ENCODE measurements at places on chromosomes 12 and 14.
A peak's percentile ranks its signal among the peaks of the same experiment; 100 is the strongest.

GRCh38 chr12:122336015-122336946 is 70.0 kb upstream of the VPS33A start:
- peak; percentile 17 for DNase-seq

- no peak for DNase-seq
Measured at GRCh38 chr12:51471111-51471864, 46.7 kb downstream of the SLC4A8 start.

- DNase-seq, result no peak
Measured at GRCh38 chr14:98593361-98593761, 678.6 kb downstream of the BCL11B start.

DNA sequence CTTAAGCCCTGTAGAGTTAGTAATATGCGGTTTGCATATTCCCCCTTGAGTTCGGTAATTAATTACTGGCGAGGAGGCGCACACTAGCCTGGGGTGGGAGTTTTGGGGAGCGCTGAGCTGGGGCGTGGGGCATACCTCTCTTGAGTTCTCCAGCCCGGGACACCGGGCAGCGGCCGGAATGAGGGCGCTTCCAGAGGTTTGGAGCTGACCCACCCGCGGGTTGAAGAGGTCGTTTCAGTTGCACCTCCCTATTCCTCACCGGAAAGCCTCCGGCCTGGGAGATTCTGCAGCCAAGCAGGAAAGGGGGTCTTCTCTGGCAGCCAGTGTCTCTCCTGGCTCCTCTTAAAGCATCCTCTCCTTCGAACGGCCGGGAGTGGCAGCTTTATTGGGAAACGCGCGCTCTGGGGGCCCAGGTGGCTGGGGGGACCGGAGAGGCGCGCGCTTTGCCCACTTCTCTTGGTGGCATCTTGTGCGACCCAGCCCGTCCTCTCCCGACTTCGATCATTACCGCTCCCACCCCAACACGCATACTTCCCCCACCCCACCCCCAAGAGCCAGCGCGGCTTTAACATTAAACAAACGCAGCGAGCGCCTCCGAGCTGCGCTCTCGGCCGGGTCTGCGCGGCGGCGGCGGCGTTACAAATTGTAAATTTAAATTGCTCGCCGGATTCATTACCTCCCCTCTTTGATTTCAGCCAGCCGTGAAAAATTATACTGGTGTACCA is 3.9 kb upstream of the LHX5 start:
- no peak for DNase-seq

GRCh38 chr14:32074887-32075572 is 2.1 kb upstream of the ARHGAP5 start:
- DNase-seq, result peak; percentile 13

DNA sequence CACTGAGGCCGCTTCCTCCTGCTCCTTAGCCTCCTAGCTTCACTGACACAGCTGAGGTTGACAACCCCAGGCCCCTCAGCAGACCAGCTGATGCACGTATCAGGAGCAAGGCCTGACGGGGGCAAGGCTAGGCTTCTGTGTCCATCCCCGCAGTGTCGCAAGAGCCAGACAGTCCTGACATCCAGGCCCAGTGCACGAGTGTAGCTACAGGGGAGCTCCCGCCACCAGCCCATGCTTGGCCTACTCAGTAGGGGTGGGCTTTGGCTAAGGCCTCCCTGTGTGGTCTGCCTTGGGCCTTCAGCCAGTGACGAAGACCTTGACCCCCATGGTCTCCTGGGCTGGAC is 179.1 kb downstream of the DPF3 start:
- no peak for DNase-seq

- no peak for DNase-seq
Measured at GRCh38 chr12:47778881-47779280, 5.8 kb downstream of the SLC48A1 start.

- no peak for DNase-seq
Measured at GRCh38 chr12:46453428-46453827, 80.9 kb upstream of the SLC38A2 start.

DNA sequence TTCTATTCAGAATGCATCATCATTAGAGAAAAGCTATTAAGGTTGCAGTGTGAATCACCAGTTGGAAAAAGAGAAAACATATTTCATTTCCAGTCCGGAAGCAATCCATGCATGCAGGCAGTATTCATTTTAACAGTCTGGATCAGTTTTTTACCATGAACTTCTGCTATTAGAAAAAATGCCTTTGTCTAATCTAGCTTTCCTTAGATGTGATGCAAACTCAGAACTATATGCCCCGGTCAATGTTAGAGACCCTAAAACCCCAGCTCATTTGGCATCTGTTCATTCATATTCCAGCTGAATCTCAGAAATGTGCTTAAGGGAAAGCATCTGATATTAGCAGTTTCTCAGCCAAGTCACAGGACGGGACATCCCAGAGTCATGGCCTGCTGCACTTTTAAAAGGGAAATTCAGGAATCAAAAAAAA is 8.5 kb downstream of the IRAK3 start:
- DNase-seq, result peak; percentile 35

- DNase-seq, result no peak
Measured at GRCh38 chr14:69443296-69443805, 41.2 kb upstream of the PLEKHD1 start.

DNA sequence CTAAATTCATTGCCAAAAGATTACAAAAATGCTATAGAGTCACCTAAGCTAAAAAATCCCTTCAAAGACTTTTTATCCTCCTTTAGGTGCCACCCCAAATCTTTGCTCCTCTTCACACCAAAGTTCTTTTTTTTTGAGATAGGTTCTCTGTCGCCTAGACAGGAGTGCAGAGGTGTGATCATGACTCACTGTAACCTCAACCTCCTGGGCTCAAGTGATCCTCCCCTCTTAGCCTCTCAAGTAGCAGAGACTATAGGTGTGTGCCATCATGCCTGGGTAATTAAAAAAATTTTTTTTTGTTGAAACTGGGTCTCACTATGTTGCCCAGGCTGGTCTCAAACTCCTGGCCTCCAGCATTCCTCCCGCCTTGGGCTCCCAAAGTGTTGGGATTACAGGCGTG is 47.9 kb downstream of the WDHD1 start:
- DNase-seq, result no peak

GRCh38 chr14:56224691-56225681 is 106.8 kb downstream of the PELI2 start:
- DNase-seq, result no peak

DNA sequence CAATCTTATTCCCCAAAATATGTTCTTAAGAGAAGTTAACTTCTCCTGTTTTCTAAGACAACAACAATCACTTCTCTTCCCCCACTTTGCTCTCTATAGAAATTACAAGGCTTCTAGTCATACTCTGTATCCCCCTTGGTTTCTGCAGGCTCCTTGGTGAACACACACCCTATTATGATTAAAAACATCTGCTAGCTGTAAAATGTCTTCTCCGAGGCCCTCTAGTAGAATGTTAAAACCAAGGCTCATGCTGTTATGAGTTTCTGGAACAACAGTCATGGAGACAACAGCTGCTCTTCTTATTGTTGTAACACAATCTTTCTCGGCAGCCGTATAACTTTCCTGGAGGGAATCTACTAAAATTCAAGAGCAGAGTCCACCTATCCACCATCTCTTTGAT is 397.5 kb upstream of the CCDC196 start:
- DNase-seq, result peak; percentile 82

DNA sequence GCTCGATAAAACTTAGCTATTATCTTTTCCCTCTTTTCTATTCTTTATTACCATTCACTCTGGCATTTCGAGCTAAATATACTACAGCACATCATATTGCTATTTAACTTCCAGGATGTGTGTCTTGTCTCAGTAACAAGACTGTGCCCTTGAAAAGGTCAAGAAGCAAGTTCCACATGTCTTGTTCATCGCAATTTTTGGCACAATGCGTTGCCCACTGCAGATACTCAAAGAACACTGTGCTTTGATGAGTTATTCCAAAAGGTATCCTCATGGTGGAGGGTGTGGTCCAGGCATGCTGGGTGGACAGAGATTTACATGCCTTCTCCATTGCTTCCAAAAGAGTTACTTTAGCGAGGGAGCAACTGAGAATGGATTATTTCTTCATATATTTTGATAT is 6.6 kb downstream of the E2F7 start:
- DNase-seq, result no peak

DNA sequence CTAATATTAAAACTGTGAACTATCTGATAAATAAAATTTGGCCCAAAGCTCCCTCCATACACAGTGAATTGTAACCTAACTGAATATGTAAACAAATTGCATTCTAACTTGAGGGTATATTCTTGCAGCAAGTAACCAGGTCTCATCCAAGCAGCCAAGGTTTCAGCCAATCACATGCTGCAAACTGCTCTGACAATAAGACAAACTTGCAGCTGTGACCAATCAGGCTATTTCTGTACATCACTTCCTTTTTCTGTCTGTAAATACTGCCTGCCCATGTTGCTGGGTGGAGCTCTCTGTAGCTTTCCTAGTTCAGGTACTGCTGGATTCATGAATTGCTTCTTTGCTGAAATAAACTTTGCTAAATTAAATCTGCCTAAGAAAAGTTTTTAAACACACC is 499.0 kb downstream of the GALC start:
- DNase-seq, result no peak

DNA sequence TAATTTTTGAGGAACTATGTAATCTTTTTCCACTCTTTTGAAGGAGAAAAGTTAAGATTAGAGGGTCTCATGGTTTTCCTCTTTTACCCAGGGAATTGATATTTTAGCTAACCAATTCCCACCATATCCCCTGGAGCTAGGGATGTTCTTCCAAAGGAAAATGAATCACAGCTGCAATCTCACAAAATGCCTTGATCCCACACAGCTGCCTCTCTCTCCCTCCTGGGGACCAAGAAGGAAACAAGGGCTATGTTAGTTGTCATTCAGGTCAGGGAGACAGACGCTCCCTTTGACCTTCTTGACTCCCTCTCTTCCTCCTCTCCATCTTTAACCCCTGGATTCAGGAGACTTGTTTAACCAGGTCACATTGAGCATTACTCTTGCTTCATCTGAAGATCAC is 9.5 kb downstream of the DCN start:
- DNase-seq, result no peak

- DNase-seq, result peak; percentile 39
Measured at GRCh38 chr12:84694116-84694515, 218.5 kb downstream of the SLC6A15 start.

- no peak for DNase-seq
Measured at GRCh38 chr12:40017488-40017887, 88.4 kb downstream of the SLC2A13 start.

- DNase-seq, result no peak
Measured at GRCh38 chr14:96928779-96929380, 131.7 kb downstream of the VRK1 start.

GRCh38 chr12:82299319-82300025 is 58.7 kb downstream of the CCDC59 start:
- DNase-seq, result peak; percentile 23

- DNase-seq, result no peak
Measured at GRCh38 chr12:70842942-70843341, 77.6 kb downstream of the PTPRR start.

DNA sequence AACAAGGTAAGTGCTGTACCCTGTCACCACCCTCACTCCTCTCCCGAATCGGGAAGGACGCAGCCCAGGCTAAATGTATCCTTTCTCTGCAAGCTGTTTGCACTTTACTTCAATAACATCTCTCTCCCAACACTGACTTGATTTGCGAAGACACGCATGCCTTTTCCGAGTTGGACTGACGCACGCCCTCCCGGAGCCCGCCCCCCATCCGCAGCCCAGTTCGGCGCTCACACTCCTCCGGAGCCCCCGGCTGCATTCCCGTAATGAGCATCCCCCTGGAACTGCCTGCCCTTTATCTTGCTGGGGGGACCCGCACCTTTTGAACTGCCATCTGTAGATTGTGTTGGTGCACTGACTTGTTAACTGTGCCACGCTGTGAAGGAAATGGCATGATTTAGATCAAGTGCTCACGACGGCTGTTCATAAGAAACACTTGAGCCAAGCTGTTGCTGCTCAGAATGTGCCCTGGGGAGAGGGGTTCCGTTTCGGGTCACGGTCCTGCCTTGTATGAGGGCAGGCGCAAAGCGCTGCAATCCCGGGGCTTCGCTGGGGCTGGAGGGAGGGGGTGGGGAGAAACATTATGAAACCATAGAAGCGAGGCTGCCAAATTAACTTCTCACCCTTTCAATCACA is 176.6 kb upstream of the CDKN3 start:
- peak; percentile 12 for DNase-seq

GRCh38 chr12:116194935-116195431 is 82.5 kb downstream of the MED13L start:
- no peak for DNase-seq

GRCh38 chr14:99274346-99275221 is 2.6 kb upstream of the BCL11B start:
- peak; percentile 97 for DNase-seq

GRCh38 chr12:24487606-24488005 is 461.3 kb downstream of the BCAT1 start:
- no peak for DNase-seq

GRCh38 chr12:114735680-114736374 is 51.9 kb upstream of the TBX3 start:
- DNase-seq, result no peak

GRCh38 chr12:66684222-66684621 is 5.3 kb upstream of the GRIP1 start:
- DNase-seq, result no peak

GRCh38 chr14:35952584-35952983 is 126.4 kb downstream of the BRMS1L start:
- DNase-seq, result no peak

GRCh38 chr12:4663971-4664505 is 15.1 kb downstream of the NDUFA9 start:
- peak; percentile 92 for DNase-seq

GRCh38 chr12:57719777-57720605 is 18.6 kb downstream of the AGAP2 start:
- DNase-seq, result no peak

GRCh38 chr12:82149045-82149444 is 209.1 kb downstream of the CCDC59 start:
- no peak for DNase-seq

GRCh38 chr12:7129287-7129871 is 690 bp upstream of the RBP5 start:
- no peak for DNase-seq

- no peak for DNase-seq
Measured at GRCh38 chr12:26164118-26164517, 31.3 kb upstream of the SSPN start.

GRCh38 chr14:69572841-69573135 is 1.9 kb downstream of the CCDC177 start:
- no peak for DNase-seq

- no peak for DNase-seq
Measured at GRCh38 chr12:127295630-127296029, 971.3 kb upstream of the TMEM132C start.

DNA sequence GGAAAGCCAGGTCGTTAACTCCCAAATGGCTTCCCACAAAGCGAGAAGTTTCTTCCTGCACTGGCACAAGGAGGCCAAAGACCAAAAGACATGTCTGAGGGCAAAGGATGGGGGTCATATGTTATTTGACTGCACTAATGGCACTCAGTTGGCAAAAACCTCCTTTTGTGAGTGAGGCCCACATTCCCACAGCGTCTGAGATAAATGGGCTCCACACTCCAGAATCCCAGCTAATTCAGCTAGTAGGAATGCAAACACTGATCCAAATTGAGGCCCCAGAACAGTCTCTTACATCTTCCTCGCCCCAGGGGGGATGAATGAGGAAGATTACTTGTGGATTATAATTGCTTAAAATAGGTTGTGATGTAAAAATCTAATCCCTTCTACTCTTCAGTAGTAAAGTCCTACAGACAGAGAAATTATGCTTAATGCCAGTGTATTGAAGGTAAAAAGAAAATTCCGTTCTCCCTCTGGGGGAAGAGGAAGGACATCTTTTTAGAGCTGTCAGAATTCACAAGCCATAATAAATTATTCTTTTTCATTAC is 86.4 kb upstream of the PIWIL1 start:
- no peak for DNase-seq

Measured in fibroblast of skin of abdomen (primary cell).